RWPE2 (cell line): ENCODE measurements at places on chromosomes 12 and 14.

DNA sequence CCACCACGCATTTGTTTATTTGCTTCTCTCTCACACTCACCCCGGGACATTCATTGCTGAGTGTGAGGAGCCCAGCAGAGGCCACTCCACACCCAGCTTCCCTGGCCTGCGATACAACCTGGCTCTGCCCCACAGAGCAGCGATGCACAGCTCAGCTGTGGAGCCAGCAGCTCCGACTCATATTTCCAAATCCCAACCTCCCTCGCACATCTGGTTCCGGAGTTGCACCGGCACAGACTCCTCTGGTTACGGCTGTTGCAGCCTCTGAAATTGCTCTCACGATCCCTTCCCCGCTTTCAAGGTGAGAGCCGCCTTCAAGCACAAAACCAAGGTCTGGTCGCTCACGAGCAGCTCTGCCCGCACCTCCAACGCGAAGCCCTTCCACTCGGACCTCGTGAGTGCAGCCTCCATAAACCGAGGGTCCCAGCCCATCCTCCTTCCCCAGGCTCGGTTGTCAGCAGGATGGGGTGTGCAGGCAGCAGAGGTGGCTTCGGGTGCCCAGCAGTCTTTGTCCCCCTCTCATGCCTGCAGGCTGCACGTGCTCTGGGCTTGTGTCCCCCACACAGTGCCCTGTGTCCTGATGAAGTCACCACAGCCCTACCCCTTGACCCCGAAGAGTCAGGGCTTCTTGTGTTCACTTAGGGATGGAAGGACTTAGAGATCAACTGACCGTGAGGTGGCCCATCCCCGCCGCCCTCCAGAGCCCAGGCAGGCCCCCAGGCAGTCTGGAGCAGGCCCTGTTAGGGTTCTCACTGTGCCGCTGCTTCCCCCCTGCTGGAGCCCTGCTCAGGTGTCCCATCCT lies 184.3 kb downstream of the ADGRD1 start:
- H3K27me3 ChIP-seq = no peaks in the 10 kb centered on the region
- H3K36me3 ChIP-seq = no peaks in the 10 kb centered on the region
- no peaks in the 10 kb centered on the region for H3K4me1 ChIP-seq
- no peak overlapping the region for H3K27ac ChIP-seq
- DNase-seq = no peak

DNA sequence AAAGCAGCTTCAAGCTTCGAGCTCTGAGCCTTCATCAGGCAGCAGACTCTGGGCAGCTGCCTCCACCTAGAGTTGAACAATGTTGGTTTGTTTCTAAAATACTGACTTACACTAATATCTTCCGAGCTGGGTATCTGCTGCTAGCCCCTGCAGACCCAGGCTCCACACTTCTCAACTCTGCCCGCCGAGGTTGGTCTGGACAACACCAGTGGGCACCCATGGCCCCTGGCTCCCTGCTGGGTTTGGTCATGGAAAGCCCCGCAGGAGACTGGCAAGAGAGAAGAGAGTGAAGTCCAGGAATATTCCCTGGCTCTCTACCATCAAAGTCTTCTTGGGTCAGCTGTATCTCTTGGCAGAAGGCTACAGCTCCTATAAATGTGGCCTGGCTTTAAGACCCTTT lies 214.2 kb upstream of the TMEM132C start:
- no peak overlapping the region for H3K27ac ChIP-seq
- H3K4me3 ChIP-seq = no peak overlapping the region
- no peaks in the 10 kb centered on the region for H3K4me1 ChIP-seq
- no peaks in the 10 kb centered on the region for H3K36me3 ChIP-seq
- no peaks in the 10 kb centered on the region for H3K27me3 ChIP-seq

DNA sequence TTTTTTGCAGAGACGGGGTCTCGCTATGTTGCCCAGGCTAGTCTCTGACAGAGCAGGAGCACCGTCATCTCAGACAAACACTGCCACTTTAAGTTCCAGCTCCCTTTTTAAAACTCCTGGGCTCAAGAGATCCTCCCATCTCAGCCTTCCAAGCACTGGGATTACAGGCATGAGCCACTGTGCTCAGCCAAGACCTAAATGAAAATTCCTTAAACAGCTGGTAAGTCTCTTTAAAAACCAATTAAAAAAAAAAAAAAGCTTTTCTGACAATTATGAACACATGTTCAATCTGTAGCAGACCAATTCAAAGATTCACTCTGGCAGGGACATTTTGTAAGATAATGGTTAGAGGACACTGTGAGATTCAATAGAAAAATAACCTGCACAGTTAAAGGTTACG lies 77.8 kb downstream of the HECTD4 start:
- H3K36me3 ChIP-seq = peaks cover 21% of the 10 kb centered on the region
- no peak overlapping the region for H3K4me3 ChIP-seq

DNA sequence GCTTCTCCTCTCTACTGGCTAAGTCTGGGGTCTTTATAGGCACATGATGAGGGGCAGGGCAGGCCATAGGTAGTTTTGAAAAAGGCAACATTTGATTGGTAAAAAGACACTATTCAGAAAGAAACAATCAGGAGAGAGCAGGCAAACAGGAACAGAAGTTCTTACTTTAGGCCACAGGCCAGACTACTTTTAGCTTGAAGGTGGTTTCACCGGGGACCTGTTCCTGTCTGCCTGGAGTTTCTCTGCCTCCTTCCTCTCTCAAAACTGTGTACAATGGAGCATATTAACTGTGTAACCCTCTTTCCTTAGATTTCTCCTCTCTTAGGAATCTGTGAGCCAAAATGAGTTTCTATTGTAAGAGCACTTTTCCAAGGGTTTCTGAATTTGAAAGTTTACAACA lies 167.9 kb upstream of the AVPR1A start:
- H3K4me3 ChIP-seq = no peak overlapping the region
- peak overlapping the region; percentile 60 for H3K27ac ChIP-seq
- H3K36me3 ChIP-seq = no peaks in the 10 kb centered on the region
- H3K4me1 ChIP-seq = peaks cover 14% of the 10 kb centered on the region
- DNase-seq = no peak

GRCh38 chr12:81723361-81723760 lies 35.8 kb downstream of the PPFIA2 start:
- no peak overlapping the region for H3K27ac ChIP-seq
- no peaks in the 10 kb centered on the region for H3K27me3 ChIP-seq
- no peak for DNase-seq
- H3K4me3 ChIP-seq = no peak overlapping the region
- H3K36me3 ChIP-seq = no peaks in the 10 kb centered on the region
- no peaks in the 10 kb centered on the region for H3K4me1 ChIP-seq

DNA sequence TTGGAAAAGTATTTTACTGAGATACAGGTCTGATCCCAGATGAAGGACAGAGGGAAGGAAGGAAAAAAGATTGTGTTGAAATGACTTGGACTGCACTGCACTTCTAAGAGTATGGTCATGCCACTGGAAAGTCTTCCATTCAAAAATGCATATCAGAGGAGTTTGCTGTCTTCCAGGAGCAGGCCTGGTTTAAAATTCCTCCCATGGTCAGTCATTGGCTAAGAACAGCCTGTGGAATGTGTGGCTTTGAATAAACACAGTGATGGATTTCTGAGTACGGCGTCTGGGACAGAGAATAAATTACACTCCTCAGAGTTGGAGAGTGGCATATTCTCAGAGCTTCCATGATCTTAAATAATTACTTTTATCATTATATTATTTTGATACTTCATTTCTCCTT lies 245.8 kb upstream of the PDZRN4 start:
- H3K27me3 ChIP-seq = peaks cover 6% of the 10 kb centered on the region
- no peak overlapping the region for H3K4me3 ChIP-seq
- no peaks in the 10 kb centered on the region for H3K36me3 ChIP-seq
- H3K27ac ChIP-seq = no peak overlapping the region

DNA sequence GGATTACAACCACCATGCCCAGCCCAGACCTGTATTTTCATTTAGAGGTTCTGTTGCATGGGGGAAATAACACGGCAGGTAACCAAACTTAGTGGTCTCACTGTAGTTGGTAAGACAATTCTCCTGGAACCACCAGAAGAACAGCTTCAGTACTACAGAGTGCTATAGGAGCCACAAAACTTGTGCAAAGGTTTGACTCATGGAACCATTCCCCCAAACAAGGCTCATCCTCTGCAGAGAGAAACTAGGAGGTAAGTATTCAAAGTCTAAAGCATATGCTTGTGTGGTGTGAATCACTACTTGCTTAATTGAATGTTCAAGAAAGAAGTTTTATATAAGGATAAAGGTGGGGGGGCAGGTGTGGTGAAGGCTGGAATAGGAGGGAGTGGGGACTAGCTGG lies 58.7 kb downstream of the GNS start:
- H3K27ac ChIP-seq = no peak overlapping the region
- no peak for DNase-seq
- H3K4me1 ChIP-seq = no peaks in the 10 kb centered on the region

DNA sequence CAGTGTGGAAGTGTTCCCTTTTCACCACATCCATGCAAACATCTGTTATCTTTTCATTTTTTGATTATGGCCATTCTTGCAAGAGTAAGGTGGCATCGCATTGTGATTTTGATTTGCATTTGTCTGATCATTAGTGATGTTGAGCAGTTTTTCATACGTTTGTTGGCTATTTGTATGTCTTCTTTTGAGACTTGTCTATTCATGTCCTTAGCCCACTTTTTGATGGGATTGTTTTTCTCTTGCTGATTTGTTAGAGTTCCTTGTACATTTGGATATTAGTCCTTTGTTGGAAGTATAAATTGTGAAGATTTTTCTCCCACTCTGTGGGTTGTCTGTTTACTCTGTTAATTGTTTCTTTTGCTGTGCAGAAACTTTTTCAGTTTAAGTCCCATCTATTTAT lies 244.5 kb upstream of the PRICKLE1 start:
- no peak for DNase-seq
- H3K27ac ChIP-seq = no peak overlapping the region
- no peaks in the 10 kb centered on the region for H3K27me3 ChIP-seq
- H3K36me3 ChIP-seq = no peaks in the 10 kb centered on the region
- H3K4me1 ChIP-seq = no peaks in the 10 kb centered on the region
- H3K4me3 ChIP-seq = no peak overlapping the region

DNA sequence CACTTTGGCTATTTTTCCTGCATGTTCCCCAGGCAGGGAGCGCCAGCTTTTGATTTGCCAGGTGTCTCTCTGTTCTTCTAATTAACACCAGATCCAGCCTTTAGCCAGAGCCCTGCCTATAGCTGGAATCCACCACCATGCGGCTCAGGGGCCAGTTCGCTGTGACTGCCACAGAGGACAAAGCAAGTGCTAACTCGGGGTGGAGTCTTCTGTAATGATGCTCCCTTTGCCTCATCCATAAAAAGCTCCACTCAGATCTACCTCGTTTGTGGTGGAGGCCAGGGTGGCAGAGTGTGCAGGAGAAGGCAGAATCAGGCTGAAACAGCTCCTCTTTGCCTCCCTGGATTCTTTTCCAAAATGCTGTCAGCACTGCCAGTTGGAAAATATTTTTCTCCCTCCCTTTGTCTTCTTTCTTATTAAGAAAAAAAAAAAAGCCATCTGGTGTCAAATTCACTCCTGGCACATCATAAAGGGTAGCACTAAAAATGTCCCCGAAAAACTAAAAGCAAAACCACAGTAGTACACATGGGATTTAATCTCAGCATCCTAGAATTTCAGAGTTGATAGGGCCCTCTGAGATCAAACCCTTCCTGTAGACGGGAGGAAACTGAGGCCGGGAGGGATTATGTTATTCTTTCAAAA lies 18.0 kb upstream of the CTDSP2 start:
- peak overlapping the region; percentile 50 for H3K4me3 ChIP-seq
- DNase-seq = no peak
- H3K27me3 ChIP-seq = no peaks in the 10 kb centered on the region
- peak overlapping the region; percentile 70 for H3K27ac ChIP-seq

DNA sequence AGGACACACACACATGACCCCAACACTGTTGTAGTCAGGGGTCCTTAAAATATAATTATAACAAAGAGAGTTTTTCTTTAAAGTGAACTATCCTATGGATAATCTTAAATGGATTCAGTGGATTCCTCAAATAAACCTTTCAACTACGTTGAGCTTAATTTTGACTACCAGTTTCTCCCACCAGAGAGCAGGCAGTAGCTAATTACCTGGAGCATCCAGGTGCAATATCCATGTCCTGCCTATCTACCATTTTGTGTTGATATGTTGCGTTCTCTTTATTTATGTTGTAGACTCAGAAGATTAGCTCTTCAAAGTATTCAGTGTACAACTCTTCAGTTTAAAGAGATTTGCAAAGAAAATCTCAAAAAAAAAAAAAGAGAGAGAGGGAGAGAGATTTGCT lies 127.2 kb upstream of the GZMB start:
- no peaks in the 10 kb centered on the region for H3K27me3 ChIP-seq
- no peak overlapping the region for H3K4me3 ChIP-seq
- no peaks in the 10 kb centered on the region for H3K4me1 ChIP-seq

DNA sequence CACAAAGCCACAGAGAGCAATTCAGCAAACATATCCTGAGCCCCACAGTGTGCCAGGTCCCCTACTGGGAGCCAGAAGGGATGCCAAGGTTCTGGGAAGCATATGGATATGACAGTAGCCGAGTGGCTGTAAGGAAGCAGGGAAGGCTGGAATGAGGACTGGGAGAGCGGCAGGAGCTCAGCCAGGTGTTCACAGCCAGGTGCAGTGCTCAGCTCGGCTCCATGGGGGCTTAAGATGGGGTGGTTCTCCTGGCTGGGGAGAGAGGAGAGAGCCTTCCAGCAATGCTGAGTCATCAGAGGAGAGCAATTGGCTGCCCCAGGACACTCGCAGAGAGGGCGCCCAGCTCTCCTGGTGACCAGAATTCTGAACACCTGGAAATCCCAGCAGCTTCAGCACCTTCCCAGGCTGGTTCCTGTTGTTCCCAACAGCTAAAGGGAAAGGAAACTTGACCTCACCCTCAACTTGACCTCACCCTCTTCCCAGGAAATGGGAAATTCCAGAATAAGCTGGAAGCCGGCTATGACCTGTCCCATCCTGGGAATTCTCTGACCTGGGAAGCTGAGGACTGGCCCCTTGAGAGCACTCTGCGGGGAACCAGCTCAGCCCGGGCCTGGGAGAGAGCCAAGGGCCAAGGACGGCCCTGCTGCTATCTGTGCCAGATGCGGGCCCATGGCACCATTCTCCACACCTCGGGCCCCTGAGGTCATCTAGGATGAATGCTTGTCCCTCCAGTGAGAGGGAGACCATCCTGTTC lies 34.6 kb downstream of the SLC6A12 start:
- no peaks in the 10 kb centered on the region for H3K27me3 ChIP-seq
- no peak for DNase-seq
- no peak overlapping the region for H3K27ac ChIP-seq
- no peaks in the 10 kb centered on the region for H3K36me3 ChIP-seq

DNA sequence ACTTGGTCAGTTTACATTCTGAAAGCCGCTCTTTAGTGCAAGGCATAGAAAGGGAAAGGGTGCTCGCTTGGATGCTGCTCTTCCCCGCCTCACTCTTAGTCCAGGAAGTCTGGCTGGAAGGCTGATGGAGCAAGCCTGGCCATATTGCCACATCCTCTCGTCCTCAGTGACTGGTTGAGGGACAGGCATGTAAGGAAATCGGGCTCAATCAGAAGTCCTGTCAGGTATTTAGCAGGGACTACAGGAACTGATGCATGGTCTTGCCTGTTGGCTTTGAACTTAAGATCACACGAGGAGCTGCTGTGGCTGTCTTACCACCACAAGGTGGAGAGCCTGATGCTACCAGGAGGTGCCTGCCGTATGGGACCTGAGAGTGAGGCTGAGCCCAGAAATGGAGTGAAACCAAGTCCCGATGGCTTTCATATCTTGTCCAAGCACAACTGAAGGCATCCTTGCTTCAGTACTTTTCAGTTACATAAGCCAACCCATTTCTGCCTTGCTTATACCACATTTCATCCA lies 10.7 kb upstream of the C12orf75 start:
- no peaks in the 10 kb centered on the region for H3K36me3 ChIP-seq
- no peak overlapping the region for H3K4me3 ChIP-seq
- H3K27ac ChIP-seq = no peak overlapping the region
- peaks cover 23% of the 10 kb centered on the region for H3K4me1 ChIP-seq
- H3K27me3 ChIP-seq = no peaks in the 10 kb centered on the region

GRCh38 chr12:26275313-26276131 lies 80.1 kb downstream of the SSPN start:
- no peak overlapping the region for H3K4me3 ChIP-seq
- peak overlapping the region; percentile 74 for H3K27ac ChIP-seq
- H3K27me3 ChIP-seq = no peaks in the 10 kb centered on the region
- no peak for DNase-seq
